Fibroblast of skin of back (primary cell): ENCODE measurements at places on chromosomes 1 and 21.

DNA sequence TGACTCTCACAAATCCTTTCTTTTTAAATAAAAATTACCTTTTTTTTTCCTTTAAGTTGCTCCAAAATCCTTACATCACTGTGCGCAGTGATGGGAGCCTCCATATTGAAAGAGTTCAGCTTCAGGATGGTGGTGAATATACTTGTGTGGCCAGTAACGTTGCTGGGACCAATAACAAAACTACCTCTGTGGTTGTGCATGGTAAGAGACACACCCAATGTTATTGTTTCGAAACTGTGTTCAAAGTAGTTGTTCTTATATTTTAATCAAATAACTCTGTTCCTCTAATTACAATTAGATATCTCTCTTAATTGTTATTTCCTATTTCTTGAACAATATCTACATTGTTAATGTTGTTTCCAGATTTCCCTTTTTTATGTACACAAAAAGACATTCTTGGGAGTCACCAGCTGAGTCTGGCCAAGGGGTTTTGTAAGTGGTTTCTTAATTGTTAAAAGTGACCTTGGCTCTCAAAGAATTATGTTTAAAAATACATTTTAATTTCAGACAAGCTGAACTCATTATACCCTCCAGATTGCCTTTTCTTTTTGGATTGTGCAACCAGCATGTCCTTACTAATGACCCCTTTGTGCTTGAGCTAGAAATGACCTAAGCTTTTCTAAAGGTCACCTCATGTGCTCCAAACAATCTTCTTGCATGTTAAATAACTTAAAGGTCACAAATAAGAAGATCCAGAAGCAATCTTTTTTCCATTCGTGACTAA is 250.1 kb downstream of the HMCN1 start:
- DNase-seq: no peak

- no peak for DNase-seq
Measured at GRCh38 chr1:155073377-155074242, 5.0 kb upstream of the EFNA3 start.

GRCh38 chr1:156498432-156499193 is 2.0 kb downstream of the MEF2D start:
- DNase-seq: peak; percentile 62

DNA sequence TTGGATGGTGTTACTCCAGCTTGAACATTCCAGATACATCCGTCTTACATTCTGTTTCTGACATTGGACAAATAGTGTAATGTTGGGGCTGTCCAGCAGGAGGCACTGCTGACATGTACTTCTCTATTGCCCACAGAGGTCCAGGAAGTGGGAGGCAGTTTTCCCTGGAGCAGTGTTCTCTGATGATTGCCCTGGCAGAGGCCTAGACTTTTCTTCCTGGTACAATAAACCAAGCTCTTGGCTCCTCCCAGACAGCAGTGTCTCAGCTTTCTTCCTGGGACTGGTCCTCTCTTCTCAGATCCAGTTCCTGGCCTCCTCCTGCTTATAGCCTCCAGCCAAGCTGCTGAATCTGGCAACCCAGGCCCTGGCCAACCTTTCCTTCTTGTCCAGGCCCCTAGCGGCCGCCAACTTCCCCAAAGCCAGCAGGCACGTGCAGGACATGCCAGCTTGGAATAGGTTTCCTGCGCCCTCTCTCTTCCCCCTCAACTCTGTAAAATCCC is 14.9 kb upstream of the IFNLR1 start:
- DNase-seq: peak; percentile 84

GRCh38 chr1:199512037-199512710 is 515.3 kb upstream of the NR5A2 start:
- no peak for DNase-seq

- peak; percentile 48 for DNase-seq
Measured at GRCh38 chr1:119007670-119008482, 19.7 kb upstream of the TBX15 start.

GRCh38 chr1:29544406-29544805 is 308.1 kb downstream of the PTPRU start:
- no peak for DNase-seq

DNA sequence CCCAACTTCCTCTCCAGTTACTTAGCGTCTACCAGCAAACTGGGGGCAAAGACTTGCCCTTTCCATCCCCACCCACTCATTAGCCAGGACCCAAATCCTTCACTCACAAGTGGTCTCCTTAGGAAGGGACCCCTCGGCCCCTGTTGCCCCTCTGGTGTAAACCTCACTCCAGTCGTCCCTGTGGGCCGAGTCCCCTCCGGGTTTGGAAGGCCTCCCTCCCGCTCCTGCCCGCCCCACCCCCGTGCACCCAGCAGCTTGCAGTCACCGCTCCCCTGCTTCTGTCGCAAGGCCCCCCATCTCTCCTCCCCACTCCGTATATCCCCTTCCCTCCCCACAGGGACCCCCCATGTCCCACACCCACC is 1.2 kb downstream of the EFHD2 start:
- DNase-seq: no peak
